Amniotic stem cell (primary cell): ENCODE measurements at places on chromosomes 12 and 14.

DNA sequence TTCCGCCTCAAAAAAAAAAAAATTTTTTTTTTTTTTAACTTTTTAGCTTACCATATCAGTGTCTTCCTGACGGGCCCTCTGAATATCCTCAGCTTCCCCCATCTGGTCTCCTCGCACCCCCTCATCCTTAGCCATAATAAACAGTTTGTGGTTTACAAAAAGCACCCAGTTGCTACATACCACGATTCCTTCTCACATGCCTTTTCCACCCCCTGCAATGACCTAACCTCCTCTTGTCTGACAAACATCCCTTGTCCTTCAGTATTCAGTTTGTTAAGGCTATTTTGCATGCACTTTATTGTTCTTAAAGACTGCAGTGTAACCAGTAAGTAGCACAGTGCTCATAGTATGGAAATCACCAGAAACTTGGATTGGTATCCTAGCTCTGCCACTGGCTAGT, 88.5 kb downstream of the PPM1H start:
- no peak for DNase-seq

DNA sequence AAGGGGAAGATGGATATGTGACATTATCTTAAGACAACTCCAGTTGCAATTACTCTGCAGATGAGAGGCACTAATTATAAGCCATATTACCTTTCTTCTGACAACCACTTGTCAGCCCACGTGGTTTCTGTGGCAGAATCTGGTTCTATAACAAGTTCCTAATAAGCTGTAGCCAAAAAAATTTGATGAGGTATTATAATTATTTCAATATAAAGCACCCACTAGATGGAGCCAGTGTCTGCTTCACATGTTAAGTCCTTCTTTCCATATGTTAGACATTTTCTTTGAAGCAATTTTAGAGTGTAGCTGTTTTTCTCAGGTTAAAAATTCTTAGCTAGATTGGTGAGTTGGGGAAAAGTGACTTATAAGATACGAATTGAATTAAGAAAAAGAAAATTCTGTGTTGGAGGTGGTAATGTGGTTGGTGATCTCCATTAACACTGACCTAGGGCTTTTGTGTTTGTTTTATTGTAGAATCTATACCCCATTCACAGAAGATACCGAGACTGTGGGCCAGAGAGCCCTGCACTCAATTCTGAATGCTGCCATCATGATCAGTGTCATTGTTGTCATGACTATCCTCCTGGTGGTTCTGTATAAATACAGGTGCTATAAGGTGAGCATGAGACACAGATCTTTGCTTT, 36.9 kb downstream of the PSEN1 start:
- peak; percentile 60 for DNase-seq

DNA sequence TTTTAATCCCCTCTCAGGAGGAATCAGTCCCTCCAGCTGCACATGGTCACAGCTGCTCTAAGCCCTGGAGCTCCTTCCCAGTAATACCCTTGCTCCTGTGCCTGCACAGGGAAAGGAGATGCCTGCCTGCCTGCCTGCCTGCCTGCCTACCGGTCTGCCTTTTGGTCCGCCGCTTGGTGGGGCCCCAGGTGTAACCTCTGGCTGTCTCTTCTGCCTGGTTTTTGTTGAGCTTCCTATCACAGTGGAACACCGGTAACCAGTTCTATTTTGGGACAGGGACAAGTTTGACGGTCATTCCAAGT, 99.8 kb downstream of the DAD1 start:
- no peak for DNase-seq

DNA sequence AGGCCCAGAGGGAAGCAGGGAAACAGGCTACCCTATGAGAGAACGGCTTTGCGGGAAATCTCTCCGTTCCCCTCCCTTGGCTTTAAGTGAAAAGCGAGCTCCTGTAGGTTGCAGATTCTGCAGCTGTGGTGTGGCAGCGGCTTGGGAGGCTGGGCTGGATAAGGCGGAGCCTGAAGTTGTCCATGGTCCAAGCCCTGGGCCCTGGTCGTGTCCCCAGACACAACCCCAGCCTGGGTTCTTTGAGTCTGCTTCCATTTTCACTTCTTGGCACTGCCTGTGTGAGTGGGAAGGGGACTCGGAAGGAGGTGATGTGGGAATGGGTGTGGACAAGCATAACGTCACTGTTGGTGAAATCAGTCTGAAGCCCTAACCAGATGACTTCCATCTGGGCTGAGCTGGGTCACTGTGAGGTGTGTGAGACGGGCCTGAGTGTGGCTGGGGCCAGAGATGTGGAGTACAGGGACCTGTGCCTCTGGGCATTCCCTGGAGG, 43.0 kb upstream of the CTDSP2 start:
- no peak for DNase-seq

GRCh38 chr14:47439953-47440352, 235.5 kb downstream of the MDGA2 start:
- DNase-seq: no peak

- DNase-seq: no peak
Observed at GRCh38 chr14:22882529-22883172, 371 bp upstream of the REM2 start.

DNA sequence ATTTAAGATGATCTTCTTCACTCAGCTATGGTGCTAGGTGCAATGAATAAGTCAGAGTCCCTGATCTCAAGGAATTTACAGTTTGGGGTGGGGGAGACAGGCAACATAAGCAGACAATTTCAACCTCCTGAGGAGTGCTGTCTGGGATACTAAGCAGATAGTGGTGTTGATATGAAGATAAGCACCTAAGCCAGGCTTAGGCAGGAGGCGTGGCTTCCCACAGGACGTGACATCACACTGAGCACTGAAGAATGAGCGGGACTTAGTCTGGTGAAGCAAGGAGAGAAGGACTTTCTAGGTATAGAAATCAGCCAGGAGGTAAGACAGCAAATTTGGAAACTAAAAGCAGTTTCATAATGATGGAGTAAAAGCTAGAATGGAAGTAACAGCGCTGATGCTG, 6.8 kb downstream of the PRPH start:
- DNase-seq: no peak
